AG08395 (cell line): ENCODE measurements at places on chromosomes 1 and 21.
A peak's percentile ranks its signal among the peaks of the same experiment; 100 is the strongest.

GRCh38 chr21:43034826-43035225 is 40.8 kb downstream of the CBS start:
- no peak for DNase-seq

GRCh38 chr1:200518524-200518923 is 102.0 kb downstream of the KIF14 start:
- no peak for DNase-seq

GRCh38 chr21:42198929-42199867 is 19.7 kb upstream of the ABCG1 start:
- DNase-seq, result peak; percentile 63

GRCh38 chr1:93783876-93784275 is 95.1 kb downstream of the DNTTIP2 start:
- DNase-seq, result no peak

- peak; percentile 66 for DNase-seq
Observed at GRCh38 chr1:1402072-1402900, 3.2 kb upstream of the CCNL2 start.
